Bladder microvascular endothelial cell (primary cell): ENCODE measurements at places on chromosomes 1 and 21. TPM values are rescaled to one million over a fixed set of nuclear protein-coding genes. Genes with fewer than 3 reads are reported as not detected.

Gene TRIM46
- 1.6 and 4.5 TPM in 2 replicates for total RNA-seq

Gene BSND
- total RNA-seq: not detected in 2 replicates

Gene CRNN
- not detected in 2 replicates for total RNA-seq

Gene PRR9
- not detected in 2 replicates for total RNA-seq

Gene RNU1-3
- 509 and 6,751 TPM in 2 replicates for total RNA-seq

Gene TRIM62
- total RNA-seq: 0.97 and 2.6 TPM in 2 replicates

Gene WNT2B
- total RNA-seq: 0.97 and 4.1 TPM in 2 replicates

Gene MPZ
- 0.76 and 0.81 TPM in 2 replicates for total RNA-seq

Gene FCGR2B
- not detected in 2 replicates for total RNA-seq

Gene CLDN14
- total RNA-seq: 0.65 and 1.0 TPM in 2 replicates

Gene ADORA1
- total RNA-seq: not detected in 2 replicates

Gene F13B
- total RNA-seq: not detected in 2 replicates

Gene LCE1B
- not detected in 2 replicates for total RNA-seq

Gene DNASE2B
- under 0.01 TPM in 1 of 2 replicates, not detected in the other for total RNA-seq

Gene CD247
- 0.06 TPM in 1 of 2 replicates, not detected in the other for total RNA-seq

Gene TNFAIP8L2
- 0.16 TPM in 1 of 2 replicates, not detected in the other for total RNA-seq

Gene AMY1B
- total RNA-seq: not detected in 2 replicates

Gene OR14A2
- not detected in 2 replicates for total RNA-seq
